Effector CD4-positive, alpha-beta T cell (primary cell): ENCODE measurements at places on chromosomes 2 and 18.

GRCh38 chr2:120600335-120600734, 135.3 kb upstream of the GLI2 start:
- no peak for DNase-seq

DNA sequence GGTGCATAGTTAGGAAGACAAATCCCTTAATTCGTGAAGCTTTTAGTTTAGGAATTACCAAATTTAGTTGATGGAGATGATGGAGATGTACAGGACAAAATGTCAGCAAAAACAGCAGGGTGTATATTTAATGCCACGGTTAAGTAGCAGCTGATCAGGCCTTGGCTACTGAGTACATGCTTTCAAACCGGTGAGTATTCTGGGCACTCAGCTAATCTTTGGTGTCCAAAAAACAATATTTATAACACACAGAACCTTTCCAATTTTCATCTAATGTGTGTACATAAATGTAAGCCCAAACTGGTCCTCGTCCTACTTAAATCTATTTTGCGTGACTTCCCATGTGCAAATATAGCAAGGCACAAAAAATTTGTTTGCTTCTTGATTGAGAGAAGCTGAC, 703.4 kb upstream of the LINC00305 start:
- no peak for DNase-seq

- no peak for DNase-seq
These were observed 14.1 kb downstream of the ZFP36L2 start for GRCh38 chr2:43212216-43212835.

DNA sequence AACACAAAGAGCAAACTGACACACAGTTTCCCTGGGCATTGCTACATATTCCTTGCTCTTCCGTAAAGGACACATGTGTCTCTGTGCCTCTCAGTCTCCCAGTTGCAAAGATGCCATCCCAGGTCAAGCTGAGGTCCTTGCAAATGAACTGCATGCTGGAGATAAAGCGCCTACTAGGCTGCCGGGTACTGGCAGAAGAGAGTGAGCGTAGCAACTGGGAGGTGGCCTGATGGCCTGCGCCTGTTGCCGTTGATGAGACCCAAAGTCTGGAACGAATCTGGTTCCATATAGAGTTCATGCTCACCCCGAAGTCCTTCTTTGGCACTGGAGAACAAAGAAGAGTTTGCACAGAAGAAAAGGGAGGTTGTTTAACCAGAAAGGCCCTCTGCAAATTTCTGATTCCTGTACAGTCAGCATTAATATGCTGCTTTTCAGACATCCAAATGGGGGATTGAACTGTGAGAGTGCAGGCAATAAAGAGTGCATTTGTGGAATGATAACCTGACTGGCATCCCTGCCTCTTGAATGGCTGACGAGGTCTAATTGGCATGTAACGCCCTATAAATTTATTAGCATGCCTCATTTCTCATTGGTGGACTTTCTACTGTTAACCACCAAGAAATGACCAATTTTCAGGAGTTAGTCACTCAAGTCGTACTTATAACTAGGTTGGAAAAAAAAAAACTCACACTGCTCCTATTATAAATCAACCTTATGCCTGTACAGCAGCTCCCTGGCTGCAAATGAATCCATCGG, 78.7 kb downstream of the GBX2 start:
- no peak for DNase-seq

DNA sequence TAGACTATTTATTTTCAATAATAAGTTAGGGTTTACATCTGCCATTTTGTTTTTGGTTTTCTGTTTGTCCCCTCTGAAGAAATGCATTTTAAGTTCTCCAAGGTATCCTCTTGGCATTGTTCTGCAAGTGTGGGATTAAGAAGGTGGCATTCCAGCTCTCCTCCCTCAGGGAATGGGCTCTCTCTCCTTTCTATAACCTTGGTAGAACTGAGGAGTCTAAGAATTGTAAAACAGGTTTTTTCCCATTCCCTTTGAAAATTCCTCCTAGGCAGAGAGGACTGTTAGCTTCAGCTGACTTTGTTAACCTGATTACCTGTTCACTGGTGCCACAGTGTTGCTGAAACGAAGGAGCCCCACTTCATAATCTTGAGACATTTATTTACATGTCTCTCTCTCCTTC, 26.1 kb upstream of the RAB1A start:
- DNase-seq = no peak

- DNase-seq = no peak
These were observed 19.4 kb downstream of the SFTPB start for GRCh38 chr2:85648619-85649018.

GRCh38 chr2:225584796-225585195, 185.3 kb downstream of the NYAP2 start:
- no peak for DNase-seq

DNA sequence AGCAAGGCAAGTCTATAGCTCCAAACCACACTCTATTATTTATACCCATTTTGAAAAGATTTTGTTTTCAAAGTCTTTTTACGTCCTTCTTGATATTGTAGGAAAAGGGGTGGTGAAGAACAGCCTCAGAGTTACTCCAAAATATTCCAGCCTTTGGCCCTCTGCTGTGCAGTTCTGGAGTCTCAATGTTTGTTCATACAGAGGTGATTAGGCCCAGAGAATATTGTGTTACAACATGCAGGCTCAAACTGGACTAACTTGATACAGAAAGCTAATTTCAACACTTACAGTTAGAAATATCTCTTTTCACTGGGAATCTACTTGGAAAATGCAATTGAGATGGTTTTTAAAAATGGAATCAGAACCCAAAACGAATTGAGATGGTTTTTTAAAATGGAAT, 40.4 kb upstream of the SLC25A52 start:
- DNase-seq = no peak

- no peak for DNase-seq
These were observed 313.1 kb upstream of the SYT4 start for GRCh38 chr18:43590182-43590903.

GRCh38 chr2:181954538-181954883, 31.1 kb upstream of the PPP1R1C start:
- DNase-seq = no peak

DNA sequence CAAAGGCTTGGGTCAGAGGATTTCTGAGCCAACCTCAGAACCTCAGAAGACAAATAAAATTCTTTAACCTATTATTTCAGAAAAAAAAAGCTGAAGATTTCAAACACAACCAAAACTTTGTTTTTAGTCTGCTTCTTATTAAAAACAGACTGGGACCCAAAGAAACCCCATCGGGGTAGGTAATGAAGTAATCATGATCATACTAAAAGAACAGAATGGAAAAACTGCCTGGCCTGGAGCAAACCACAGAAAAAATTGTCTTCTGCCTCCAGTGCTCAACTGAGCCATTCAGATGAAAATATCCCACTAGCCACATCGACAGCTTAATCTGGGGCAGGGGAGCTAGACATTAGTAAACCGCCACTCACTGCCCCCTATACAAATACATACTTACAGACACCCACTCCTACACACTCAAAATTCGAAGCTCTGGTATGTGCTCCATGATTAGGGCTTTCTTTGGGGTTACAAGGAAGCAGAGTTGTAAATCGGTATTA, 76.5 kb downstream of the SDC1 start:
- DNase-seq = no peak

DNA sequence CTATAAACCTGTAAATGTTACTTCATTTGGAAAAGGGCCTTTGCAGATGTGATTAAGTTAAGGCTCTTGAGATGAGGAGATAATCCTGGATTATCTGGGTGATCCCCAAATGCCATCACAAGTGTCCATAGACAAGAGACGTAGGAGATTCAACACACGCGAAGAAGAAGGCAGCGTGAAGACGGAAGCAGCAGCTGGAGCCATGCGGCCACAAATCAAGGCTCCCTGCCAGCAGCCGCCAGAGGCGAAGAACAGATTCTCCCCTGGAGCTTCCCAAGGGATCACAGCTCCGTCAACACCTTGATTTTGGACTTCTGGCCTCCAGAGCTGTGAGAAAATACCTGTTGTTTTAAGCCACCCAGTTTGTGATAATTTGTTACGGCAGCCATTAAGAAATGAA, 11.0 kb upstream of the VAPA start:
- DNase-seq = no peak

GRCh38 chr18:37854396-37854795, 288.8 kb upstream of the CELF4 start:
- DNase-seq = no peak

GRCh38 chr18:30489890-30490643, 552.5 kb downstream of the DSC3 start:
- DNase-seq = no peak

DNA sequence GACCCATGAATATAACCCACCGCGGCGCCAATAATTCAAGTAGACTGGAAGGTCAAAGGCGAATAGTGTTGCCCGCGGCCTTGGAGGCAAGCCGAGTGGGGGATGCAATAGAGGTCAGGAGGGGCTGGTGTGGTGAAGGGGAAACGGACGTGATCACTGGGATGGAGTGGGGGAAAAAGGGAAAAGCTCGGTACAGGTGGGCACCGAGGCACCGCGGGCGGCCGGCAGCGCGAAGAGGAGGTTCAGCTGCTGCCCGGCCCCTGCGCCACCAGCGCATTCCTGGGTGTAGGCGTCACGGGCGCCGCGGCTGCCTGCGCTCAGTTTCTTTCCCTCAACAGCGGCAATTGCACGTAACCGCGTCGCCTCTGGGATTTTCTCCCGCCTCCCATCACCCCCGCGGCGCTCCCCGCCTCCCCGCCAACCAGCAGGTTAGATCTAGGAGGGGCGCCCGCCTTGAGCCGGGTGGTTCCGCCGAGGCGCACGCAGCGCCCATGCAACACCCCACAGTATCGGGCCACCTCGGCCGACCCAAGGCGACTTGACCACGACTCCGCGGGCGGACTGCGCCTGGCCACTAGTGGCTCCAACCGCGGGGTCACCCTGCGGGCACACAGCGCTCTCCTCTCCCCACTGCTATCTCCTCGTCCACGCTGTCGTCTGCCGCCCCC, 1.5 kb downstream of the RND3 start:
- no peak for DNase-seq

DNA sequence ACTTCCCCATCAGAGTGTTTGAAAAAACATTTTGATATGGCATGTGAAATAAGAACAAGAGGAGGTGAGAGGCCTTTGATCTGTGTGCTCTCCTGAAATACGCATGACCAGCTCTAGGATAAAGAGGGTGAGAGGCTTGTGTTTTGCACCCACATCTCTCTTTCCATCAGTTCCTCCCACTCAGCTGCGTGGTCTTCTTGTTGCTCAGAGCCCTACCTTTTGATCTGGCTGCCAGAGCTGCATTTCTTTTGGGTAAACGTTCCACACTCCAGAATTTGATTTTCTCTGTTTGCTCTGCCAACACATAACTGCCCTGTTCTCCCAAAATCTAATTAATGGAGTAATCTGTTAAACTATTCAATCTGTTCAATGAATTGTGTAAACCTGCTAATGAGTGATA, 72.0 kb upstream of the FN1 start:
- no peak for DNase-seq

DNA sequence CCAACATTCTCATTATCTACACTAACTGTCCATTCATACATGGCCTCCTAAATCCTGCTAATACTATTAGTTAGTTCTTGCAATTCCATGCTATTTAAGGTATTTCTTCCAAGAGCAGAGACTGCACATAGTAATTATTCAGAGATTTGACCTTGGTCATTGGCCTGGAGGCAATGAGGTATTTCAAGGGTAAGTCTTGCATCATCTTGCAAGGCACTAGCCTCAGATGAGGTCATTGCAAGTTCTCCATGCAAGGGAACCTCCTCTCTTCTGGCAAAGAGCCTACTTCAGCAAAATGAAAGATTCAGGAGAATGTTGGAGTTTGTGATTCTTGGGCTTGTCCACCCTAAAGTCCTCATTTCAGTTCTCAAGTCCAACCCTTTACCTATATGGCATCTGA, 48.5 kb upstream of the IKZF2 start:
- DNase-seq = no peak

DNA sequence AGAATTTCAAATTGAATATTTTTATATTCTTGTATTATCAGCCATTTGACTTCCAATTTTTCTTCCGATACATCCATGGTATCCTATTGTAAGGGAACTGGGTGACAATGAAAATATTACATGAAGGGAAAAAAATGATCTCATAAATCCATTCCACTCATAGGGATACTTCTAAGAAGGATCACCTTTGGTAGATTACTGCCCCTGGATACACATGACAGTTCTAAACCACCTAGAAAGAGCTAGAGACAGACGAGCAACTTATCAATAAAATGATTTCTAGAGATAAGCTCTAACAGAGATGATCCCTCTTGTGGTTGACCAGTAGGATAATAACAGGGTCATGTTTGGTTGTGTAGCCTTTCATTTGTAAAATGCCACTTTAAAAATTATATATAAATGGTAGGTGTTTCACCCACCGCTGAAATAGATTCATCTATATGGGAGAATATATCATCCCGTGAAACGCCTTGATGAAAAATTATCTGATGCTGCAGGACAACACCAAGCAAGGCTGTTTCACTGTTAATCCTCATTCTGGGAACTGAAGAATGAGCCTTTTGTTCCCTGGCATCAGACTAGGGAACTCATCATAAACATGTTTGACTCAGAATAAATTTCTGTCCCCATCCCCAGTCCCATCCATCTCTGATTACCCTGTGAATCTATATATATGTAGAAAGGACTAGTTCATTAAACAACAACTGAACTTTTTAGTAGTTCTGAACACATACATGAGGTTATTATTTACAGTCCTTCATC, 180.0 kb downstream of the TCF4 start:
- no peak for DNase-seq

GRCh38 chr2:10493634-10494281, 45.6 kb upstream of the ODC1 start:
- peak; percentile 81 for DNase-seq

GRCh38 chr18:59172664-59173249, 33.1 kb downstream of the SEC11C start:
- no peak for DNase-seq

GRCh38 chr2:109148991-109149645, 20.1 kb downstream of the SH3RF3 start:
- DNase-seq = no peak

- DNase-seq = no peak
These were observed 294.3 kb upstream of the ZNF804A start for GRCh38 chr2:184304006-184304405.

GRCh38 chr2:52919673-52920072, 847.9 kb upstream of the CHAC2 start:
- no peak for DNase-seq

DNA sequence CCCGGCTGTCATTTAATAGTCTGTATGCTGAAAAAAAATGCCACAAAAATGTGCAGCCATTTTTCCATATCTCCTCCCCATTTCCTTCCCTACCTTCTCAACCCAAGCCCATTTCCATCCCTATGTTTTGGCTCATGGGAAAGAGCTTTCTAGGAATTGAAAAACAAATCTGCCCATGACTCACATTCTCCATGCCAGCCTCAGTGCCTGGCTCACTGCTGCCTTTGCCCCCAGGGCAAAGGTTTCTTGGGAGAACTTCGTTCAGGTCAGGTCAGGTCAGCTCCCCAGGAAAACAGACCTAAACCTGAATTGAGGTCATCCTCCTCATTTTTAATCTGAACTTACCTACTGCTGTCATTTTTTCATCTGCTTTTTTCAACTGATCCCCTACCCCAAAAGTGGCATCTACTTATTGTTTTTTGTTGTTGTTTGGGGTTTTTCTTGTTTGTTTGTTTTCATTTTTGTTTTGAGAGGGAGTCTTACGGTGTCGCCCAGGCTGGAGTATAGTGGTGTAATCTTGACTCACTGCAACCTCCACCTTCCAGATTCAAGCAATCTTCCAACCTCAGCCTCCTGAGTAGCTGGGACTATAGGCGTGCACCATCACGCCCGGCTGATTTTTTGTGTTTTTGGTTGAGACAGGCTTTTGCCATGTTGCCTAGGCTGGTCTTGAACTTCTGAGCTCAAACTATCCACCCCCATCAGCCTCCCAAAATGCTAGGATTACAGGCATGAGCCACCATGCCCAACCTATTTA, 66.7 kb downstream of the FECH start:
- no peak for DNase-seq

GRCh38 chr18:35466334-35466733, 31.4 kb downstream of the INO80C start:
- no peak for DNase-seq
